ENCODE measurements at places on chromosomes 4 and X.

DNA sequence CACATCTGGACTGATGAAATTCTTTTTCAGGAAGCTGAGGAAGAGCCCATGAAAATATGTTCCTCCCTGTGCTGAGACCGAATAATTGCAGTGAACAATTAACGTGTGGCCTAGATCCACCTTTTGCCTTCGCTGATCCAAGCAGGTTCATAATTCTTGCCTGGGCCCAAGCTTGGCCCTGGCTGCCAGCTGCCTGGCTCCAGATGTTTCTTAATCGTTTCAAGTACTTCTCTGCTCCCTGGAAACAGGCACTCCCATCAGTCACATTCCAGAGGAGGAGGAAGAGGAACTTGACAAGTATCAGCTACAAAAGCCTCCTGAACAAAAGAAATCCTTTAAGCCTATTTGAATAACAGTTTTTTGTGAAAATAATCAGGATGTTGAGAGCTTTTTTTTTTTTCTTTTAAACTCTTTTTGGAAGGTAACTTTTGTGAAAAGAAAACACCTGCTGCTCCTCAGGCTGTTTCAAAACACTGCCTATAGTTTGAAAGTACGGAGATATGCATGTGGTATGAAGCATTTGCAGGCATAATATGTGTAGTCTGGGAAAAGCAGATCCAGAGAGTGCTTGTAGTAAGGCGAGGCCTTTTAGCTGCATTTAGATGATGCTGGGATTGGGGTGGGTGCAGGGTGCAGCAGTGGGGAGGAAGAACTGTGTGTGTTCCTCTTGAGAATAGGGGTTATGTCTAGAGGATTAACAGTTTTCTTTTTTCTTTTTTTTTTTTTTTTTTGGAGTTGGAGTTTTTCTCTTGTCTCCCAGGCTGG lies 154.4 kb downstream of the PTTG2 start:
- no peak for DNase-seq

DNA sequence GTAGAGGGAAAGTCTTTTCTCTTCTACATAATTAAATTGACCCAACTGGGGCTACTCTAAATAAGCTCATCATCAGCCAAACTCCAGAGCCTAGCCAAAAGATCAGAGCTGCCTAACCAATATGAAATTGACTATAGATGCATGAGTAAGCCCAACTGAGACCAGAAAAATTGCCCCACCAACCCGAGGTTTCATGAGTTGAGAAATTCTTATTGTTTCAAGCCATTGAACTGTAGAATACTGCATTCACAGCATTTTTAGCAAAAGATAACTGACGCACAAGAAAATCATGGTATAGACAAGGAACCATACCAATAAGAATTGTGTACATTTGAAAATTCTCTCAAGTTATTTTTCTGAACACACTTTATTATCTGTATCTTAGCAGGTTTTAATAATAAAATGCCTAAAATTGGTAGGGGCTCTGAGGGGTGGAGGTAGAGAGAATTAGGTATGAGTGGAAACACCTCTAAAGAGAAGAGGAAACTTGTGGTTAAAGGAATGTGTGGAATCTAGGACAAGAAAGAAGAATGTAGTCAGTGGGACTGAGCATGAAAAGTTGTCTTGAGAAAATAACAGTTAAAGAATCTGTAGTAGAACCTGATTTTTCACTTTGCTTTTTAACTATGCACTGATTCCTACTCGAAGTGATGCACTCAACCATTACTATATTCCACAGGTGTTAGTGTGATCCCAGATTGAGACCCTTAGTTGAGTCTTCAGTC lies 200.9 kb upstream of the PPP1R2C start:
- DNase-seq: no peak

- no peak for DNase-seq
Measured at GRCh38 chrX:105845631-105846030, 23.3 kb downstream of the NRK start.

DNA sequence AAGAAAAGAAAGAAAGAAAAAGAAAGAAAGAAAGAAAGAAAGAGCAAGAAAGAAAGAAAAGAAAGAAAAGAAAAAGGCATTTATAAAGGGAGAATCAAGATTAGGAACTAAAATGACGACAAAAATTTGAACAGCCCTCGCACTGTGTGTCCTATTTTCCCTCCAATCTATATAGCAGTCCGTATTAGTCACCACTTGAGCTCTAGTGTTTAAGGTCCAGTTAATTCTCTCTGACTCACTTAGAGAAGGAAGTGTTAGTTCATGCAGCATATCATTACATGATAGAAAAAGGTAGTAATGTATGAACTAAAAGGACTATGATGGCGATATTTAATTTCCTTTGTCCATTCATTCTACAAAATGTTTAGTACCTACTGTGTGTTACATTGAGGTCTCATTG lies 122.7 kb downstream of the CBLL2 start:
- no peak for DNase-seq

- no peak for DNase-seq
Measured at GRCh38 chrX:17732138-17732783, 5.0 kb upstream of the SCML1 start.

GRCh38 chr4:46520361-46520760 lies 130.4 kb upstream of the GABRA2 start:
- no peak for DNase-seq

DNA sequence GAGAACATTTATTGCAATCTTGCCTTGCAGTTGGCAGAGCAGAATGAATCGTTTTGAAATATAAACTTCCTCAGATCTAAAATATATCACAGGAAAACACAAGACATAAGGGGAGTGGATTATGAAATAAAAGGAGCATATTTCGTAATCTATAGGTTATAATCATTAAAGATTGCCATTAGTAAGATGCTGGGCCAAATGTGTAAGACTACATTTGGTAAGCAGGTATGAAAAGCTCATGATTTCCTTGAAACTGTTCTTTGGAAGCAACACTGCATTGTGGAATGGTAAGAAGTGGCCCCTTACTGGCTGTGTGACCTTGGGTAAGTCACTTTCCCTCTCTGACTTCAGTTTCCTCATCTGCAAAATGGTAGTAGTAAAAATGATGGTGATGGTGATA lies 68.3 kb downstream of the AFF2 start:
- no peak for DNase-seq

DNA sequence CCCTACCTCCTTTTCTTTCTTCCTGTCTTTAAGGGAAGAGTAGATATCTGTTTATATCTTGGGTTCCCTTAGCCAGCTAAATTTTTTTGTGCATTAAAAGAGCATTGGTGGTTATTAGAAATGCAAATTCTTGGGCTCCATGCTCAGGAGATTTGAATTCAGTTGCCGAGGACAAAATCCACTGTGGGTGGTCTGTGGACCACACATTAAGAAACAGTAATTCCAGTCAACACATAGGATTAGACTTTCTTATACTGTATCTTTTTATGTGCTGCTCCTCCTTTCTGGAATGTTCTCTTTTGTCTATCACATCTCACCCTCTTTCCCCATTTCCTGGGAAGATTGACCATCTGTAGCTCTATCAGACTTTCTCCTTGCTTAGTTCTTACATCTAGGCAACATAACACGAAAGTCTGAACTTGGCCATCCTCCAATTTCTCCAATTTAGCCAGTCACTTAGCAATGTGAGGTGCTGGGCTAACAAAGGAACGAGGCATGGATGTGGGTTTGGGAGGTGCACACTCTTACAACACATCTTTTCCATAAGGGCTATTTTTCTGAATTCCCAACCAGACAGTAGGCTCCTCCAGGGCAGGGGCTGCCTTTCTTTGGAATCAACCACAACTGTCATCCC lies 5.3 kb upstream of the PDLIM3 start:
- DNase-seq: no peak

- no peak for DNase-seq
Measured at GRCh38 chrX:125436855-125437254, 117.2 kb downstream of the TEX13C start.

DNA sequence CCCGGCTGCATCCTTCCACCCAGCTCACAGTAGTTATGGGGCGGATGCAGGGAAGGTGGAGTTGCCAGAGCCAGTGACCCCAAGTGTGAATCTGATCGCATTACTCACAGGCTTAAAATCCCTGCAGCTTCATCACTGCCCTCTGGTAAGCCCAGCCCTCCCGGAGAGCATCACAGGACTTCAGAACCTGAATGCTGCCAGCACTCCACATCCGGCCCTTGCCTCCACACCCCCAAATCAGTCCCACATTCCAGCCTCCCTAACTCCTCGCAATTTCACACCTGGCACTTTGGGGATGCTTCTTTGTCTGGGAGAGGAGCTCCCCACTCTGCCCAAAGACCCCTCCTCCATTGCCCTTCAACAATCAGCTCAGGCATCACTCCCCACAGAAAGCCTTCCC lies 15.6 kb downstream of the RASL11B start:
- no peak for DNase-seq

- DNase-seq: no peak
Measured at GRCh38 chr4:151835467-151835866, 74.7 kb upstream of the GATB start.

- DNase-seq: peak; percentile 65
Measured at GRCh38 chr4:8537041-8537461, 43.1 kb upstream of the GPR78 start.

GRCh38 chr4:173508386-173509035 lies 21.5 kb downstream of the HAND2 start:
- no peak for DNase-seq

DNA sequence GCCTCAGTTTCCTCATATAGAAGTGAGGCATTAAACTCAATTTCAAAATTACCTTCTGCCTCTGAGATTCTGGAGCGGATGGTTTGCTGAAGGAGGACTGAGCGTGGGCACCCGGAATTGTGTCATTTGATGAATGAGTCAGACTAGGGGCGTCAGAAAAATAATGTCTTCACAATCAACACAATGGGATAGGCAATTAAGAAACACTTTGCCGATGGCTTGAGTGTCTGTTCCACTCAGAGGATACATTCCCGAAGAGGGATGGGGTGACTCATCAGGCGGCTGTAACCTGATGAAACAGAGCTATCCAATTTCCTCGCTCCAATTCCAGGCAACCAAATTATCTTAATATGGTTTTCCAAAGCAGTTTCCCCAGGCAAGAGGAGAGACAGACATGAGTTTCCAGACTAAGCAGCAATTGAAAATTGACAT lies 1.2 kb upstream of the CHRNA9 start:
- no peak for DNase-seq

GRCh38 chr4:93359586-93359985 lies 469.0 kb upstream of the ATOH1 start:
- DNase-seq: no peak

- DNase-seq: no peak
Measured at GRCh38 chr4:91846233-91846632, 457.5 kb upstream of the GRID2 start.

- DNase-seq: no peak
Measured at GRCh38 chrX:38165023-38165422, 55.6 kb downstream of the SRPX start.

- DNase-seq: no peak
Measured at GRCh38 chr4:185405296-185405999, 8.8 kb downstream of the ANKRD37 start.

GRCh38 chrX:141214196-141214595 lies 28.1 kb downstream of the SPANXC start:
- DNase-seq: no peak

- DNase-seq: no peak
Measured at GRCh38 chr4:38213083-38213805, 253.0 kb downstream of the PTTG2 start.

- no peak for DNase-seq
Measured at GRCh38 chr4:75327804-75328512, 186.2 kb downstream of the RCHY1 start.

DNA sequence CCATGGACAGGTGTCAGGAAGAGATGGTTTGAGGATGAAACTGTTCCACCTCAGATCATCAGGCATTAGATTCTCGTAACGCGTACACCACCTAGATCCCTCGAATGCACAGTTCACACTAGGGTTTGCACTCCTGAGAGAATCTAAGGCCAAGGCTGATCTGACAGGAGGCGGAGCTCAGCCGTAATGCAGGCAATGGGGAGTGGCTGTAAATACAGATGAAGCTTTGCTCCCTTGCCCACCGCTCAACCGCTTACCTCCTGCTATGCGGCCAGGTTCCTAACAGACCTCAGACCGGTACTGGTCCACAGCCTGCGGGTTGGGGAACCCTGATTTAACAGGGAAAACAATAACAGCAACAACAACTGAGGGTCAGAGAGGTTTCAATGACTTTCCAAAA lies 2.0 kb upstream of the TEC start:
- no peak for DNase-seq

DNA sequence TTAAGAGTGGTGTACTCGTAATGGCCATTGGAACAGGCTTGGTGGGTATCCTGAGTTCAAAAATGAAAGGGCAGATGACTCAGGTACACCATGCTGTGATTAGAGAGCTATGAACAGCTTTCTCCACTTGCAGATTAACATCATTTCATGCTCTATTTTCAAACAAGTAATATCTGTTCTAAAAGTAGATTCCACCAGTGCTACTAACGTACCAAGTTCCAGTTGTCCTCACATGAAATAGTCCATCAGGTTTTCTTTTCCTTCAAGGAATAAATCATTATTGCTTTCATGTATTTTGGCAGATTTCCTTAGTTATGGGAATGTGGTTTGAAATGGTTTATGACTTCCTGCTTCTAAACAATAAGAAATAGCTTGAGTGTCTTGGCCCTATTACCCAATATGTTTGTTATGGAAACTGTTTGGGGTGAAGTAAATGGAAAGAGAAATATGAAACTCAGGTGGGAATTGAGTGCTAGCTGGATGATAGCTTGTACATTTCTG lies 49.9 kb downstream of the PCDH7 start:
- DNase-seq: no peak

DNA sequence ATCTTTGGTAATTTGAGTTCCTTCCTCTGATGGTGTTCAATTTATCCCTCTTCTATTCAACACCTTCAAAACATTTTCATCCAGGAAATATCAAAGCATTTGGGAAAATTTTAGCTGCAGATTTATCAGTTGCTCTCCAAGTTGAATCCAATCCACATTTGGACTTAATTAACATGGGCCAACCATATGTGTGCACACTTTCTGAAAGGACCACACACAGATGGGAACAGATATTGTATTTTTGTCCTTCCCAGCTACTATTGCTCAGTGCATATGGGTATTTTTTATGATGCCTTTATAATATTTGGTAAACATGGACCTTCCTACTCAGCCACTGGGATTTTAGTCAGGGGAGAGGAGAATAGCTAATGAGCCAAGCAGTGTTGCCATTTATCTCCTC lies 65.2 kb downstream of the GLRA2 start:
- DNase-seq: no peak

GRCh38 chr4:3413217-3413671 lies 28.5 kb upstream of the HGFAC start:
- DNase-seq: no peak

GRCh38 chr4:106473515-106473914 lies 104.9 kb upstream of the GIMD1 start:
- DNase-seq: no peak

GRCh38 chr4:142353149-142353738 lies 492.9 kb downstream of the INPP4B start:
- DNase-seq: no peak

GRCh38 chr4:165379678-165380064 lies 863 bp downstream of the CPE start:
- DNase-seq: no peak

DNA sequence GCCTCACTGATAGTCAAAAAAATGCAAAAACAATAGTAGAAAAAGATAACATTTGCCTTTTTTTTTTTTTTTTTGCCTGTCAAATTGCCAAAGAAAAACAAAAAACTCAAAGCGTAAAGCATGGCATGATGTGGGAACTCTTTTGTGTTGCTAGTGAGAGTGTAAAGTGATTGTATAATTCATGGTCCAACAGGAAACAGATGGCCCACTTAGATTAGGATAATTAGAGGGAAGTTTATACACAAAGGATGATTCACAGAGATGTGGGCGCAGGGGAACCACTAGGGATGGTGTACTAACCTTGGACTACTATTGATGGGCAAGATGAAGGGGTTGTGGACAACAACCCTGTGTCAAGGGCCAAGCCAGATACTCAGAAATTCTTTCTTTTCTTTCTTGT lies 16.4 kb downstream of the MCUB start:
- DNase-seq: no peak
